Right ventricle myocardium superior (tissue), 1 donor: ENCODE measurements at places on chromosomes 4 and X. TPM values are rescaled to one million over a fixed set of nuclear protein-coding genes. Genes with fewer than 3 reads are reported as not detected.

The MAGEA10 gene
- total RNA-seq = not detected

The SHISA3 gene
- 6.7 TPM for total RNA-seq

The DIPK2B gene
- total RNA-seq = 17.8 TPM

The SSX4 gene
- total RNA-seq = not detected

The WDR1 gene
- 183 TPM for total RNA-seq

DNA sequence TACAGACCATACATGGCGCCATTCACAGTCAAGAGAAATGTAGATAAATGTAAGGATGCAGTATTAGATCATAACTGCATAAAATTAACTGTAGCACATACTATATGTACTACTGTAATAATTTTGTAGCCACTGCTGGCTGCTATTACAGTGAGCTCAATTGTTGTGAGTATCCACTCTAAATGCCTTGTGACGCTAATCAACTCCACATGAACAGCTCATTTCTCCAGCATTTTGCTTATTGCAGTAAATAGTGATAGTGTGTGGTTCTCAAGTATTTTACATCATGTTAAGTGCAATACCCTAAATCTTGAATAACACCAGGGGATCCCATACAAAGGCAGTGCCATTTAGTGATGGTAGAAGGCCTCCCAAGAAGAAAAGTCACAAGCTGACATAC is 21.2 kb downstream of the FGFBP1 start:
- no peak for DNase-seq

DNA sequence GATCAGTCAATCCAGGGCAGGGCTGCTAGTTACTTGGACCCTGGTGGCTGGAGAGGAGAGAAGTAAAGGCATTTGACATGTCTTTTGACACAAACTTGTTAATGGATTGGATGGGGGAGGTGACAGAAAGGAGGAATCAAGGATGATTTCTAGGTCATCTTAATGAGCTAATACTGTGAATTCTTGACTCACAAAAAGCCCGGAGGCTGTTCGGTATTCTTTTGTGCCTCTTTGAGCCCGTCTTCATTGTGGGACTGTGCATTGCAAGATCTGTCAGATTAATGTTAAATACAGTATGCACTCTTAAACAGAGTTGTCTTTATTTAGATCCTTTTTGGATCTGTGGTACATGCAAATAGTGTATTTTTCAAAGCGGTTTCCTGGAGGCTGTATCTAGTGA is 25.1 kb downstream of the POLA1 start:
- DNase-seq = no peak

DNA sequence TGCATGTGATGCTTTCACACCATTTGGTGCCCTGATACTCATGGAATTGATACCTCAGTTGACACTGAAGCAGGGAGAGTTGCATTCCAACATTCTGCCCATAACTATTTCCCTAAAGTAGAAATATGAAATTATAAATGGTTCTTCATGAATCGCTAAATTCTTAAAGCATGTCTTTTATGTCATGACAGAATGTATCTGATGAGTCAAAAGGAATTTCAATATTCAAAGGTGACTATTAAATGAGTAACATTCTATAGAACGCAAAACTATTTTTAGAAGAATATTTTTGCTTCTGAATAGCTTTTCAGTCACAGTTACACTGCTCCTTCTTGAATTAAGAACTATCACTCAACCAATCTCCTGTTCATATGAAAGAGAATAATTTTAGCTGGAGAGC is 152.8 kb downstream of the ADGRA3 start:
- no peak for DNase-seq

DNA sequence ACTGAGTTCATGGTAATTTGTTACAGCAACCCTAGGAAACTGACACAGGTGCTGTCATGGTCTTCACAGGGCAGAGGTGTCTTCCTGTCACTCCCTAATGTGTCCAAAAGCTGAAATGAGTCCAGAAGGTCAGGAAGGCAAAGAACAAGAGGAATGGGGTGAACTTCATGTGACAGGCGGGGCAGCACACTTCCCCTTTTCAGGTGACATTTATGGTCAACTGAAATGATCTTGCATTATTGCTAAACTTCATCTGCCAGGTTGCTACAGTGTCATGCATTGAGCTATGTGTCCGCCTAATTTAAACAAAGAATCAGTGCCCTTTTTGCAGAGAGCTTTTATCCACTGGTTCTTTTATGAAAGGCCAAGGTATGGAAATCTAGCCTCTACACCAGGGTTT is 15.9 kb upstream of the CCDC149 start:
- DNase-seq = no peak

DNA sequence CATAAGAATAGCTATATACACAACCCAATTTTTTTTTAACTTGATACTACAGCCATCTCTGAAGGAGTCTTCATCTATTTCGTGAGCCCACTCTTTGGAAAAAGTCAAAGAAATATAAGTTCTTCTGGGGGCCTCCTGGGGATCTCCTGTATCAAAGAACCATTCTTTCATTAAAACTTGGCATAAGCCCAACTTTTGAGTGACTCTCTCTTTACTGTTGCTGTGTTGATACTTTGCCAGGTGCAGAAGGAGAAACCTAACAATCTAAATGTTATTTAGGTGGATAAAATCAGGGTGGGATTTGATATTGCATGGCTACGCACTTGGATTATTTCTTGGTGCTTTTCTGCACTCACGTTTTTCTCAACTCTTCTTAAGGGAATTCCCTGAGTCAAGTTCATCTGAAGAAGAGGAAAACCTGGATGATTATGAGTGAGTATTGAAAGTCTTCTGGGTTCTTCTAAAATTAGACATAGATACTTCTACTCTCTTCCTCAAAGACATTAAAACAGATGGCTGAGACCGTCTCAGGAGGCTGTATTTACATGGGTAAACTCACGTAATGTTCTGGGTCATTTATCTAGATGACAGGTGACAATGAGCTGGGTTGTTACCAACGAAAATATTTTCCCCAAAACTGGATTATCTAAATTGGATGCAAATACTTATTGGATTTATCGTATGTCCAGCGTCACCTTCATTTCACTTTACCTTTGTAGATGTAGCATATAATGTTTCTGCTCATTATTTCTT is 25.2 kb downstream of the BMX start:
- DNase-seq = no peak

GRCh38 chr4:99855678-99856077 is 38.5 kb downstream of the LAMTOR3 start:
- DNase-seq = no peak

- DNase-seq = no peak
Observed at GRCh38 chrX:65589304-65589703, 54.7 kb upstream of the LAS1L start.

DNA sequence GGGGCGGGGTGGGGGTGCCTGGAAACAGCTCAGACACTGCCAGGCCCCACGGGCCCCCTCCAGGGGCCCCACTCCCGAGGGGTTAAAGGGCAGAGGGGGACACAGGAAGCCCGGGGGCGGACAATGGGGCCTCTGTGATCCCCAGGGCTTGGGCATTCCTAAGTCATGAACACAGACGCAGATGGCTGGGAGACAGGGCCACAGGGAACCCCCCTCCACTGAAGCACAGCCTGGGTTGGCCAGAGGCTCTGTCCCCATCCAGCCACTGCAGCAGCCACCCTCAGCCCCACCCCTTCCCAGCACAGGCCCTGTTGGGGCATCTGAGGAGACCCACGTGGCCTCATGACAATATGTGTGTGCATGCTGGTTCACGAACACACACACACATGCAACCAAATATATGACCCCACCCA is 3.9 kb downstream of the L1CAM start:
- no peak for DNase-seq

DNA sequence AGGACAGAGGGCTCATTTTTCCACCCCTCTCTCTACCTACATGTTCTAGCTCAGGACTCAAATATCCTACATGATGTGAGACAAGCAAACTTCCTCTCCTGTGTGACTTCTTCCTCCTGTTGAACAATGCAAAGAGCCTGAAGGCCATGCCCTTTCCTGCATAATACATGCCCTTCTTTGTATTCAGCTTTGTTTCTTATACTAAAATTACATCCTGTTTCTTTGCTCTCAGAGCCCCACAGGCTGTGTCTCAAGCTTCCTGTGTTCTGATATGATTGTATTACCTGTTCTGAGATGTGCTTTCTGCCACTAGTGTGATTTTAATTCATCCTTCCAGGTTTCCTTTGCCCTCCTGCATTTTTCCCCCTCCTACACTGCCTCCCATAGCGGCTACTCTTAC is 166.4 kb upstream of the AFF2 start:
- no peak for DNase-seq

- no peak for DNase-seq
Observed at GRCh38 chr4:18917689-18918088, 896.1 kb upstream of the LCORL start.

GRCh38 chr4:58734030-58734674 is 1624.0 kb upstream of the IGFBP7 start:
- DNase-seq = no peak
